ENCODE measurements at places on chromosomes 7 and 10.

- no peak for DNase-seq
These were observed 2.8 kb downstream of the RSBN1L start for GRCh38 chr7:77699056-77699455.

DNA sequence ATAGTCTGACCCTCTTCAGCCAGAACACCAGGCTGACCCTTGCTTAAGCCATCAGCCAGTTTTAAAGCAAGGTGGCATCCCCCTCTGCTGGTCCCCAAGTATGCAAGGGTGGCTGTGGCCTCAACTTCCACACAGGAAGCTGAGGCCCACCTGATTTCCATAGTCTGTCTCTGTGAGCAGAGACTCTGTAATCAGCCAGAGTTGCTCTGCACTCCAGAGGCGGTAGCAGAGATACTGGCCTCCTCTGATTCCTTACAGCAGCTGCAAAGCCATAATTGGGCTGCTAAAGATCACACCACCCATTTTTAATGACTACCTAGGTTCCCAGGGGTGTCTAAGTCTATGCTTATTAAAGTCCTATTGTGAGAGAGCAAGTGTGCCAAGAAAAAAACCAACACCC is 1.8 kb downstream of the PDAP1 start:
- no peak for DNase-seq

GRCh38 chr7:47782022-47782421 is 166.2 kb downstream of the PKD1L1 start:
- DNase-seq: no peak

GRCh38 chr10:3805791-3806461 is 20.9 kb upstream of the KLF6 start:
- DNase-seq: peak; percentile 35

DNA sequence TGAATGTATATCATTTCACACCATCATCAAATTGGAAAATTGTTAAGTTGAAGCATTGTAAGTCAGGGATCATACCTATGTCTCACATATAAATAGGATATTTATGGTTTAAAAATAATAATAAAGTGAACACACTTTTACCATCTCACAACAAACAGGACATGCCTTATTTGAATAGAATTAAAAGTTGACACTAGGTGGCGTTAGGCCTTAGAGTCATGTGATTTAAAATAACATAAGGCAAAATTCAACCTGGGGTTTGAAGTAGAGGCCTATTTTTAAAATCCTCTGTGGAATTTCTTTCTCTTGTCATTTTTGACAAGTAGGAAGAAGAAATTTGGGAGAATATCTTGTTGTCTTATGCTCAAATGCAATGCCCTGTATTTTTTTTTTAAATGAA is 184.7 kb upstream of the PCDH15 start:
- DNase-seq: peak; percentile 35

DNA sequence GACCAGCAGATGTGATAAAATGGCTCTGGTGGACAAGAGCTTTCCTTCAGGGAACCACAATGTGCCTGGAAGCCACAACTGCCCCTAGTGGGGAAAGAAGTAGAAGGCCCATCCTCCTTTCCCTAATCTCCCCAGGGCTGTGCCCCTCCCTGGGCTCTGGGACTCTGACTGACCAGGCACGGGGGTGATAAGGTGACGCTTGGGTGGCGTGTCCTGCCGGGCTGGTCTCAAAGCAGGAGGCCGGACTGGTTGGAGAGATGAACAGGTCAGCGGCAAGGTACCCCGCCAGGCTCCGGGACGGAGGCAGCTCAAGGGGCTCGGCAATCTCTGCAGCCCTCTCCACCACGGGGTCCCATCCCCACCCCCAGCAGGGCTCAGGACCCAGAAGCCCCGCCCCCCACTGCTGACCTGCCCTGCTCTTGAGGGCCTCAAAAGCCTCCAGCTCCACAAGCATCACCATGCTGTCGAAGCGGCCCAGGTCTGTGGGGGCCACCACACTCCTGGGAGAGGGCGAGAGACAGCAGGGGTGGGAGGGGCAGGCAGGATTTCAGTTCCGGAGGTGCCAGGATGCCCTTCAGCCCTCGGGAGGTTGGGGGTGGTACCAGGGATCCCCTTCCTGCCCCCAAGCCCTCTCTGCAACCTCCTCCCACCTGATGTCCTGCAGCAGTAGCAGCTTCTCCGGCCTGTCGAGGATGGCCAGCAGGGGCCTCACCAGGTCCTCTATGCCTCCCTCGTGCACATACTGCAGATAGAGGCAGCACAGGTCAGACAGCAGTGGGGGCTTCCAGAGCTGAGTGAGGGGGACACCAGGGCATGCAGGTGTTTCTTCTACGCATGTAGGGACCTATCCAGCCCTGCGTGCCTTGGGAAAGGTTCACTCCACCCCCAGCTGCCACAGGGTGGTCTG is 12.2 kb downstream of the LZTS2 start:
- peak; percentile 79 for DNase-seq
